Right cardiac atrium (tissue), 5 donors: ENCODE measurements at places on chromosomes 6 and 20. TPM values are rescaled to one million over a fixed set of nuclear protein-coding genes. Genes with fewer than 3 reads are reported as not detected.

The PRDM13 gene
- not detected for total RNA-seq

The RNF114 gene
- 50.0 TPM for total RNA-seq

The SOX18 gene
- total RNA-seq: 41.6 TPM

The HAO1 gene
- total RNA-seq: not detected

The PSMF1 gene
- total RNA-seq: 113 TPM

The LGSN gene
- not detected for total RNA-seq

The ANKRD66 gene
- not detected for total RNA-seq

DNA sequence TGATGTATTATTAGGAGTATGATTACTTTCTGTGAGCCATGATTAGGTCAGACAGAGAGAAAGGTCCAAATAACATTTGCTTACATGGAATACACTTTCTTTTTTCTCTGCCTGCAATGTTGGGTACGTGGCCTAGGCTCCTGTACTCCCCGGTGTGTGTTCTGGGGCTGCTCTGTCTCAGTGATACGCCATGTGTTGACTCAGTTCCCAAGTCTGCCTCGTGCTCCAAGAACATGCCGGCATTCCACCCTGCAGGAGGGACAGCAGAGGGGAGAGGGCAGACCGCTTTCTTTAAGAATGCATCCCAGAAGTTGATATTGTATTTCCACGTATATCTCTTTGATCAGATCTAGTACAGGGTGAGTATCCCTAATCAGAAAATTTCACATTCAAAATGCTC is 33.3 kb upstream of the THBS2 start:
- DNase-seq: no peak

- DNase-seq: no peak
These were observed 48.2 kb upstream of the ARG1 start for GRCh38 chr6:131524695-131525336.

GRCh38 chr20:909641-910040 is 6.5 kb downstream of the ANGPT4 start:
- DNase-seq: no peak

- no peak for DNase-seq
These were observed 79.6 kb upstream of the SIRPA start for GRCh38 chr20:1815502-1816085.

GRCh38 chr20:49935746-49936152 is 448 bp upstream of the RNF114 start:
- DNase-seq: no peak

GRCh38 chr20:47382746-47383415 is 26.4 kb upstream of the ZMYND8 start:
- DNase-seq: no peak

DNA sequence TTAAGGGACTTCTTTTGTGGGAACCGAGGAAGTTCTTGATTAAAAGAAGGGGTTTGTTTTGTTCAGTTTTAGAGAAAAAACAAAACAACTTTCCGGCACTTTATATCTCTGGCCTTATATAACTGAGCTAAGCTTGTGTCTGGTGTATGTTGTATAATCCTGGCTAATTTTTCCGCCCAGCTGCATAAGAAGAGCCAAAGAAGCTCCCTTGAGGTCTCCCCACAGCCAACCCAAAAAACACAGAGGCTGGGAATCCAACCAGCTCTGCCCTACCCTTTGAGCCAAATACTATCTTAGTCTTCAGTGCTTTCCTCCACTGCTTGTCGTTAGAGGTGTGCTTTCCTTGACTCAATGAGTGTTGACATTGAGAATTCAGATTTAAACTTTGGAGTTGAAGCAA is 45.5 kb upstream of the RNF146 start:
- no peak for DNase-seq

GRCh38 chr6:112571488-112572270 is 224.5 kb downstream of the RFPL4B start:
- peak; percentile 40 for DNase-seq

GRCh38 chr6:101706576-101706975 is 313.1 kb downstream of the GRIK2 start:
- DNase-seq: no peak

DNA sequence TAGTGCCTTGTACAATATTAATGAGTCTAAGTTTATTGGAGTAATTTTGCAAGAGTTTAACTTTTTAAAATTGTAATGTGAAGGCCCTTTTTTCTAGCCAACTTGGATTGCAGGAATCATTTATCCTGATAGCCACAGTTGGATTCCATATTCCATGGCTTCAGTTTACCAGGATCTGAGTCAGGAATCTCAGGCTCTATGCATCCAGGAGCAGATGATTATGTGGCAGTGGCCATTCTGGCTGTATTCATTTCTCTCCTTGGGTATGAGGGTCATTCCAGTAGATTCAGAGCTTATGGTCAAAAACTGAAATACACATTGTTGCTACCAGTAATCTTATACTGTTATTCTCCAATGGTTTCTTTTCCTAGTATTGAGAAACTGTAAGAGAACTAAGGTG is 2.9 kb downstream of the AIG1 start:
- no peak for DNase-seq

GRCh38 chr20:64168381-64169090 is 4.3 kb downstream of the MYT1 start:
- DNase-seq: peak; percentile 25

DNA sequence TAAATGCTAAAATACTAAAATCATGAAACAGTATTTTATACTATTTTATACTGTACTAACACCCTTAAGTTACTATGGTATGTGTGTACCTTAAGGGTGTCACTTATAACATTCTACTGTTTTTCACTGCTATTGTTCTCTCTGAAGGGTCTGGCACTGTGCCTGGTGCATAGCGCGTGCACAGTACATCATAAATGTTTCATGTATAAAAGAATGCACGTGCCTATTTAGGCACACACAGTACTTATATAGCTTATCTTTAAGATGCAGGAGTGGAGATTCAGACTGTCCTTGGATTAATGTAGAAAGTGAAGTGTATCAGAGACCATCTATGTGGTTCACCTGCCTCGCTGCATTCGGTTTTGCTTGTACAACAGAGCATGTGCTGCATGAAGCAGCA is 64.0 kb upstream of the SGK1 start:
- no peak for DNase-seq
